ENCODE measurements at places on chromosomes 7 and 10. TPM values are rescaled to one million over a fixed set of nuclear protein-coding genes. Genes with fewer than 3 reads are reported as not detected.

The BAIAP2L1 gene
- total RNA-seq, result 25.8 TPM

- no peak for DNase-seq
These were observed 166.7 kb downstream of the DNAJB9 start for GRCh38 chr7:108736221-108736891.

DNA sequence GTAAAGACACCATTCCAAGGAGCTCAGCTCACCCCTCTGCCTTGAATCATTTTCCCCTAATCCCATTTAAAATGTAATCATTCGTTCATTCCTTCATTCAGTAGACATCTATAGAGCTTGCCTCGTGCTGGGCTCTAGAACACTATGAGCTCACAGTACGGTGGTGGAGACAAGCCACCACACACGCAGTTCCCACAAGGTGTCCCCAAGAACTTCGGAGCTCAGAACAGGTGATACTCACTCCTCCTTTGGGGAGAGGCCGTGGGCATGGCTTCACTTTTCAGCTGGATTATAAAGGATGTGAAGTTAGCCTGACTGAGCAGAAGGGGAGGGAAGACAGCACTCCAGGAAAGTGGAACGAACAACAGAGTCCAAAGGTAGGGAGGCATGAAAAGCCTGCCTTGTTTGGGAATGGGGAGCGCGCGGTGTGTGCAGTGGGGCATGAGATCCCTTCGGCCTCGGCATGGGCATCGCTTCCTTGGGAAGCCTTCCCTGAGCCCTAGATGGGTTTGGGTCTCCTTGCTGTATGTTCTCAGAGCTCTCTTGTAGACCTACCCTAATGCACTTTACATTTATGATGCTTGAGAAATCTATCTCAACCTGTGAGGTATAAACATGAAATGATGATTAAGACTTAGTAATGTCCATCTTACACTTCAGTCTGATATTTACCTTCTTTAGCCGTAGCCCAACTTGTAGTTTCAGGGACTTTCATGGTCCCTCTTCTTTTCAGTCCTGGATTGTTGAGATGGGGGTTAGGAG, 809 bp upstream of the OGA start:
- peak; percentile 42 for DNase-seq

The CARD11 gene
- 20.1 TPM for total RNA-seq

DNA sequence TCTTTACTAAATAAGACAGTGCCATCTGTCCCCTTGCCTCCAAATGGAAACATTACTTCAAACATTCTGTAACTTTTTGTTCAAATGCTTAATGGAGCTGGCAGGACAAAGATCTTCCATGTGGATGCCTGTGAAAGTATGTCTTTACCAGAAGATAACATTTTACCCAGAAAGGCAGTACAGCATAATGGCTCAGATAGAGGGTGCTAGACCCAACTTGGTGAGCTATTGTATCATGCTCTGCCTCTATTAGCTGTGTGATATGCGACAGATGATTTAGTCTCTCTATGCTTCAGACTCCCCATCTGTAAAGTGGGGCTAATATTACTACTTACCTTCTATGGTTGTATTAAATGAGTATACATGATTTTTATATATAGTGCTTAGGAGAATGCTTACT, 8.8 kb upstream of the SMKR1 start:
- no peak for DNase-seq

- DNase-seq, result no peak
These were observed 5.8 kb downstream of the CDK6 start for GRCh38 chr7:92830532-92831110.

The CSTF2T gene
- 18.6 TPM for total RNA-seq

- no peak for DNase-seq
These were observed 90.5 kb downstream of the CALN1 start for GRCh38 chr7:72321637-72322036.

DNA sequence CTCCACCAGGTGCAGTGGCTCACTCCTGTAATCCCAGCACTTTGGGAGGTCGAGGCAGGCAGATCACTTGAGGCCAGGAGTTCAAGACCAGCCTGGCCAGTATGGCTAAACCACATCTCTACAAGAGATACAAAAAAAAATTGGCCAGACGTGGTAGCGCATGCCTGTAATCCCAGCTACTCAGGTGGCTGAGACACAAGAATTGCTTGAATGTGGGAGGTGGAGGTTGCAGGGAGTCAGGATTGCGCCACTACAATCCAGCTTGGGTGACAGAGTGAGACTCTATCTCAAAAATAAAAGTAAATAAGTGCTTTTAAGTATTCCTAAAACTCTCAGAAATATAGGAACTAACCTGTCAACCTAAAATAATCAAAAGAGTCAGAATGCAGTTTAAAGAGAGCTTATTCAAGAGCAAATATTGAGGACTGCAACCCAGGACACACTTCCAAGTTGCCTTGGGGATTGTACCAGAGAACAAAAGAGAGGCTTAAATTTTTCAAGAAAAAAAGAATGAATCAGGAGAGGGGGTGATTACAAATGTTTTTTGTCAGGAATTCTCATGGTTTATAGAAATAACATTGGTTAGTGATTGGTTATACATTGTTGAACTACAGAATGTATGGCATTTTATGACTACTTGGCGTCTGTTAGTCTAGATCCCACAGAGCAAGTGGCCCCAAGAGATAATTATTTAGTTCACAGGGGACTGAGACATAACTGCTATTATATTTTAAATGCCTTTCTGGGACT, 33.2 kb upstream of the PPP1R9A start:
- peak; percentile 27 for DNase-seq

DNA sequence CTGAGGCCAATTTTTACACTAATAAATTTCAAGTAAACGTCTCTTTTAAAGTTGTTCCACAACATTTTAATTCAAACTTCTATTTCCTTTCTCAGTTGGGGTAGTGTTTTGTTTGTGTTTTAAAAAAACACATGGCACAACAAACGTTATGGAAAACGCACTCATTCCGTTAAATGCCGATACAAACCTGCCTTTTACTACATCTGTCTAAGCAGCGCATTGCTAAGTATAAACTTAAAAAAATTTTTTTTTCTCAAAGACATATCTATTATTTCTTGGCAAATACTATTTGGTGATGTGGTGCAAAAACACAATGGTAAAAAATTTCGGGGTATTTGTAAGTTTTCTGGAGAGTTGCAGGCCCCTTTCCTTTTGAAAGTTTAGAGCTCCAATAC, 1.4 kb downstream of the SKIDA1 start:
- no peak for DNase-seq

DNA sequence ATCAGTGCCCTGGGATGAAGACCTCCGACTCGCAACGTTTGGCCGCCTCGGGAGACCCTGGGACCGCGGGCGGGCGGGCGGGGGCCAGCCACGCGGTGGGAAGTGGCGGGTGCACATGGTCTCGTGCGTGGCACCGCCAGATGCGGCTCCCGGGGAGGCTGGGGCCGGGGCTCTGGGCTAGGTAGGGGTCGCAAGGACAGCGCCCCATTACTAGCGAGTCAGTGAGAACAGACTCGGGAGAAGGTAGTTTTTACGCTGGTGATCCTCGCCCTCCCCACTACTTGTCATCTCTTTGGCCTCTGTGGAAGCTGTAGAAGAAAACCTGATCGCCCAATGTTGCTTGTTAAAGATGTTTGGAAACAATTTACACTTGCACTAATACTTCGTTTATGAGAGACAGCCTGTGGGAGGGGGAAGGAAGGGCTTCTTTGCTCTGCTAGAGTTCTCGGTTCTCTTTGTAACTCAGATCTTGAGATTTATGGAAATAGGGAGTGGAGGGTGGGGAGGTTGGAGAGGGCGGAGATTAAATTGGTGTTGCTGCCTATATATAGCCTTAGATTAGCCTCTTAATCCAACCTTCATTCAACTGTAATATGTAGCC, 591 bp downstream of the BZW2 start:
- DNase-seq, result no peak

- DNase-seq, result no peak
These were observed 52.5 kb downstream of the NCAPG2 start for GRCh38 chr7:158651968-158652565.

The CYP2E1 gene
- total RNA-seq, result 0.40 TPM

DNA sequence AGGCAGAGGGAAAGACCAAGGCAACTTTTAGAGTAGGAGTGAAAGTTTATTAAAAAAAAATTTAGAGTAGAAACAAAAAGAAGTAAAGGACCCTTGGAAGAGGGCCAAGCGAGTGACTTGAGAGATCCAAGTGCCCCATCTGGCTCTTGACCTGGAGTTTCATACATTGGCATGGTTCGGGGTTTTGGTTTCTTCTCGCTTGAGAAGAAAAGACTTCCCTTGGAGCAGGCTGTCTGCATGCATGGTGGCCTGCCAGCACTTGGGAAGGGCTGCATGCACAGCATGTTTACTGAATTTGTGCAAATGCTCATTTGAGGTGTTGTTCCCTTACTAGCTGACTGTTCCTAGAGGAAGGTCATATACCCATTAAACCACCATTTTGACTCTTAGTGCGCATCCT, 8.8 kb upstream of the ADO start:
- DNase-seq, result no peak

The DPCD gene
- 79.8 TPM for total RNA-seq

The NFE2L3 gene
- 94.1 TPM for total RNA-seq

The TBXAS1 gene
- 35.5 TPM for total RNA-seq

GRCh38 chr10:85761906-85762445, 604.6 kb downstream of the GRID1 start:
- DNase-seq, result no peak

- DNase-seq, result no peak
These were observed 1.6 kb downstream of the POLM start for GRCh38 chr7:44080686-44081265.

The ABLIM1 gene
- total RNA-seq, result 31.1 TPM

GRCh38 chr7:13032576-13032975, 345.1 kb downstream of the ARL4A start:
- DNase-seq, result no peak

The LRRC18 gene
- not detected for total RNA-seq

DNA sequence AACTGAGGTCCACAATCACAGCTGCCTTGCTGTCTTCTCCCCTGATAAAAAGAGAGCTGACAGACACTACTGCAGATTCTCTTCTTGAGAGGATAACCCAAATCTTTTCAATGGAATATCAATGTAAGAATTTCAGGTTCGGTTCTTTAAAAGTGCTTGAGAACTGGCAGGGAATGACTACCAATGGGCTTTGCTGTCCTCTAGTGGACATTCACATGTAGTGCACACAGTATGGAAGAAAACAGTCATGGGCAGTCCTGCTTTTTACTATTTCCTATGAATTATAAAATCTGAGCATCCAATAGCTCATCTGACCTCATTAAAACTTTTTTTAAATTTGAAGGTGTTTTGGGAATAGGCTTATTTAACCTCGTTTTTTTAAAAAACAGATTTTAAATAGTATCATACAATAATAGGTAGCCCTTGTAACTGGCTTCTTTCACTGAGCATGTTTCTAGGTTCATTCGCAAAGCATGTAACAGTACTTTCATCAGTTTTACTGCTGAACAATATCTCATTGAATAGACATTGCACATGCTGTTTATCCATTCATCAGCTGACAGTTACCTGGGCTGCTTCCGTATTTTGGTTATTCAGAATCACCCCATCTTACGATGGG, 18.3 kb downstream of the FZD9 start:
- DNase-seq, result peak; percentile 64

- DNase-seq, result no peak
These were observed 2.7 kb downstream of the FRAT1 start for GRCh38 chr10:97321804-97322190.

The EN2 gene
- total RNA-seq, result 0.05 TPM

The PSMA2 gene
- total RNA-seq, result 61.6 TPM

DNA sequence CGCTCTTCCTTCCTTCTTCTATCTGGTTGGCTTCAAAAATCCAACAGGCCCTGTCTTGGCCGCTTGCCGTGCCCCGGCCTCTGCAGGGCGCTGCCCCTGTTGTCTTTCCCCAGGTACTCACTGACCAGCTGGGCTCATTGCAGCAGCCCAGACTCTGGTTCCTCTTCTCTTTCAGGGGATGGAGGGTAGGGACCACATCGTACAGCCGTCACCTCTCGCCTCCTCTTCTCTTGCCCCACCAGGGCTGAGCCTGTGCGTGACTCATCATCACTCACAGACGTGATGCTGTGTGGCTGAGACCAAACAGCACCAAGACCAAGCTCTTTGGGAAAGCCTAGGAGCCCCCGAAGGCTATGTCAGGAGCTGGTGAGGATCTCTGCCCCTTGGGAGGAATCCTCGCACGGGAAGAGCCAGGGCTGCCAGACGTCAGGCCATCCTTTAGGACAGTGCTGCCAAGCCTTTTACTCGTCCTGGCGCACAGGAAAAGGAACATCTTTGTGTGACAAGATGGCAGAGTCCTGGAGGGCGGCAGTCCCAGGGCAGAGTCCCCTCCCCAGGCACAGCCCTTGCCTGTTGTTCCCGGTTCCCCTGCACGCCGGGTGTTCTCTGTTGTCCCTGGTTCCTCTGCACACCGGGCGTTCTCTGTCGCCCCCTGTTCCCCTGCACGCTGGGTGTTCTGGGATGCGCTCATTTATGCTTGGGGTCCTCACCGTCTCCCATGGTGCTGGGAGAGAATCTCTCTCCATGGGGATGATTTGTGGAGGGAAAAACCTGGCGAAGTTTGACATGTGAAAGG, 188.5 kb upstream of the SHH start:
- DNase-seq, result no peak

GRCh38 chr7:18700147-18700546, 204.6 kb downstream of the HDAC9 start:
- DNase-seq, result no peak

GRCh38 chr7:120567204-120567603, 290.7 kb downstream of the TSPAN12 start:
- no peak for DNase-seq

- DNase-seq, result no peak
These were observed 218.2 kb downstream of the ANK3 start for GRCh38 chr10:60171436-60172013.

DNA sequence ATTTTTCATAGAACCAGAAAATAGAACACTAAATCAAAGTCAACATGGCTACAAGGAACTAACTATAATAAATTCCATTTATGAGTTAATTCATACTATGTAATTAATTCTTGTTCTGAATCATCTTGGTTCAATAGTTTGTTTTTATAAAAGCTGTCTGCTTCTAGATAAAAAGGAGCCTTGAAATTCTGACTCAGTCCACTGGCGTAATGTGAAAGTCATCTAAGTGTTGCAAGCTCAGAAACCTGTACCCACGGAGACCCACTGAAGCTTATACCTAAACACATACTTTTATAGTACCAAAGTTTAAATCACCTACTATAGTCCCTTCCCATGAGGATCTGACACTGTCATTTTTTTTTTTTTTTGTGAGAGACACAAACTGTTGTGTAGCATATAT, 489.4 kb downstream of the SEMA3D start:
- peak; percentile 90 for DNase-seq

The MRLN gene
- total RNA-seq, result not detected

GRCh38 chr7:46525876-46526275, 604.8 kb upstream of the IGFBP3 start:
- DNase-seq, result no peak

The SUN3 gene
- total RNA-seq, result not detected

- peak; percentile 68 for DNase-seq
These were observed 87.9 kb downstream of the STRA8 start for GRCh38 chr7:135321556-135321955.
